ENCODE measurements at places on chromosomes 5 and 9.

DNA sequence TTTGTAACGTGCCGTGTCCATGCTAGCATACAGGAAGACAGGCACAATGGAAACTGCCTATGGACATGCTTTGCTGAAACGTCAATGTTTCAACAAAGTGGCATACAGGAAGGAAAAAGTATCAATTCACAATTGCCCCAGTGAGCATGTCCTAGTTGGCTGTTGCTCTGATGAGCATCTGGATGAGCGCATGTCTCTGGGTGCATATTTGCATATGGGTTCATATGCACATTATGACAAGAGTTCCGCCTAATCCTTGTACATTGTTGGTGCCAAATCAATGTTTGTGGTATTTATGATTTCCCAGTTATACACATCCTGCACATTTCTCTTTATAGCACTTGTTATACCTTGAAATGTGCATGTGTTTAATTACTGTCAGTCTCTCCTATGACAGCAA is 58.5 kb downstream of the BRINP1 start:
- DNase-seq: no peak

DNA sequence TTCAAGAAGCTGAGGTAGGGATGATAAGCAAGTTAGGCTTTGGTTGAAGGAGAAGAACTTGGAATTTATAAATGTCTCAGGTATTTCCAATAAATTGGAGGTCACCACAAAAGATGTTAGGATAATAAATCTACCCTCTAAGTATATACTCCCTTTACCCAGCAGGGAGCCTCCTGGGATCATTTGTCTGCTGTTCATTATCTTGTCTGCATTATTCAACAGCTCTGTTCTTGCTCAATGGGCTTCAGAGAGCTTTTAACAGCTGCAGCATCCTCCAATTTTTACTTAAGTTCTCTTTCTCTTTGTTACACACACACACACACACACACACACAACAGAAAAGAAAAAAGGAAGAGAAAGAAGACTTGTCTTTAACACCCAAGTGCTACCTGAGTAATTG is 51.7 kb upstream of the VPS13A start:
- DNase-seq: no peak

DNA sequence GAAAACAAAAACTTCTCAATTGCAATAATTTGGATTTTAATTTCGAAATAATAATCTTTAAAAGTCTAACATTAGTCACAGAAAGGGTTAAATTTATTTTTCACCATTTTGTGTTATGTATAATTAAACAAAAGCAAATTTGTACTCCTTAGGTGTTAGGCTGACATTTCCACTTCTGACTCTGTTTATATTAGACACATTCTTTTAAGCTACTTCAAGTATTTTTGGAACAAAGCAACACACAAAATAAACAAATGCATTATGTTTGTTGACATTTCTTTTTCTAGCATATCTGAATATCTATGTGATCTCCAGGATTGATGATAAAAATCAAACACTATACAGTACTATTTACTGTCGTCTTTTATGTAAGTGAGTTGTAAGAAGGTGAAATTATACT is 44.3 kb upstream of the NIPBL start:
- no peak for DNase-seq

- DNase-seq: peak; percentile 3
Observed at GRCh38 chr9:112921549-112921948, 30.9 kb upstream of the SLC46A2 start.

- DNase-seq: no peak
Observed at GRCh38 chr5:132059043-132059695, 1.3 kb upstream of the IL3 start.

- DNase-seq: no peak
Observed at GRCh38 chr5:78060421-78060820, 234.1 kb downstream of the AP3B1 start.

DNA sequence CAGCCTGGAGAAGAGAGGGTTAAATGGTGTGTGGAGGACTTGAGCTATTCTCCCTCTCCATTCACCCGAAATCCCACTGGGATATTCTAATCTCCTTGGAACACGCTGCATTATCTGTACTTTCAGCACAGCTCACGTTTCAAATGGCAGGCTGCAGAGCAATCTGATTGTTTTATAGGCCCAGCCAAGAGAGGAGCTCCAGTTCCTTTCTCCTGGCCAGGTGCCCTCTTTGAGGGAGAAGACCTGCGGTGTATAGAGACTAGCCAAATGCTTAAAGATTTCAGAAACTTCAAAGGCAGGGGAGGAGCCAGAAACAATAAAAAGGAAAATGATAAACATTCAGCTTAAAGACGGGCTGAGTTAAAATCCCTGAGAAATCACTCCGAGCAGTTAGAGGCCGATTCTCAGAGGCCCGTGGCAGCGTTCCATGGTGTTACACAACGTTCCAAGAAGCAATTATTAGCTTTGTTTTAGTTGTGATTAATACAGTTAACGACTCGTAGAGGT is 564.0 kb upstream of the KLF4 start:
- no peak for DNase-seq

DNA sequence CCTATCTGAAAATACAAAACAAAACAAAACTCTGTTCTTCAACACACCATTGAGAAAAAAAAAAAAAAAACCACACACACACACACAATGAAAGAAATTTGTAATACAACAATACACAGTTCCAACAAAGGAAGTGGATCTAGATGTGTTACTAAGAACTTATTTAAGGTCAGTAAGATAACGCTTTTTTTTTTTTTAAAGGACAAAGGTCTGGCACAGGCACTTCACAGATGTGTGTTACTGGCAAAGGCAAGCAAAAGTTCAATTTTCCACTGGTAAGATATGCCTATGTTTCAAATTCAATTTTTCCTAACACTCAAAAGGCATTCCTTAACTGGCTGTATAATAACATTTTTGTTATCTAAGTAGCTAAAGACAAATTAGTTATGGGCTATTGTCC is 3.6 kb downstream of the RFK start:
- no peak for DNase-seq

DNA sequence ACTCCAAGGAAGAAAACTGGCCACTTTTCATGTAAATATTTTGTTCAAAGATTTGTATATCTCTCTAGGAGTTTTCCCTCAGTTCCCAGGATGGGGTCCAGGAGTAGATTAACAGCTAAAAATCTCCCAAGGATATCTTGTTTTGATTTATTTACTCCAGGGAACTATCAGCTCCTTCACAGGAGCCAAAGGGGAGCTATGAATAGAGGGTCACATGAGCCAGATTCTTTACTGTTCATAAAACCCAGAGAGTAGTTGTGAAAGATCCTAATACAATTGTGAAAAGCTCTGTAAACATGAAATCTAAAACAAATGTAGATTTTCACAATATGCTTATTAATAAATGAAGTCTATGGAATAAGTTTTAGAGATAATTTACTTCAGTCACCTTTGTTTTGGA is 16.9 kb downstream of the DIMT1 start:
- no peak for DNase-seq

DNA sequence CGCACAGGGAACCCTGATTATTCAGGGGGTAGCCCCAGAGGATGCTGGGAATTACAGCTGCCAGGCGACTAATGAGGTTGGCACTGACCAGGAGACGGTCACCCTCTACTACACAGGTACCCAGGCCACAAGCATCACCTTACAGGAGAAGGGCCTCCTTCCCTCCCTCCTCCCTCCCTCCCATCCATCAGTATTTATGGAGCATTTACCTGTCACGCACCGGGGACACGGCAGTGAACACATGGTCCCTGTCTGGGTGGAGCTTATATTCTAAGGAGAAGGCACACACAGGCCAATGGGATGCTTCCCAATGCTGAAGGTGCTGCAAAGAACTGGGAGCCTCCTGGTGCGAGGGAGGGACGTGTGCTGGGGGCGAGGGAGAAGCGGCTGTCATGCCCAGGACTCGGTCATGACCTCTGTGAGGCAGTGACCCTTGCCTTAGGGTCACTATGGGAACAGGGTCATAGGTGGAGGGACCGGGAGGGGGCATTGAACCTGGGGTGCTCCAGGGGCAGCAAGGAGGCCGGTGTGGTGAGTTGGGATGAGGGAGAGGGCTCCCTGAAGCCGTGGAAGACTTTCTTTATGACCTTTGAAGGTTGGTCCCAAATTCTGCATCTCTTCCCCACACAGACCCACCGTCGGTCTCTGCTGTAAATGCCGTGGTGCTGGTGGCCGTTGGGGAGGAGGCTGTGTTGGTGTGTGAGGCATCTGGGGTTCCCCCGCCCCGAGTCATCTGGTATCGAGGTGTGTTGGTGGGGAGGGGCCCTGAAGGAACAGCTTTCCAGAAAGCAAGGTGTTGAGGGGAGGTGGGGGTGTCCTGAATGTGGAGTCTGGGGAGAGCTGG is 41.5 kb downstream of the HMCN2 start:
- no peak for DNase-seq

GRCh38 chr9:18658804-18659705 is 185.1 kb downstream of the ADAMTSL1 start:
- DNase-seq: no peak

DNA sequence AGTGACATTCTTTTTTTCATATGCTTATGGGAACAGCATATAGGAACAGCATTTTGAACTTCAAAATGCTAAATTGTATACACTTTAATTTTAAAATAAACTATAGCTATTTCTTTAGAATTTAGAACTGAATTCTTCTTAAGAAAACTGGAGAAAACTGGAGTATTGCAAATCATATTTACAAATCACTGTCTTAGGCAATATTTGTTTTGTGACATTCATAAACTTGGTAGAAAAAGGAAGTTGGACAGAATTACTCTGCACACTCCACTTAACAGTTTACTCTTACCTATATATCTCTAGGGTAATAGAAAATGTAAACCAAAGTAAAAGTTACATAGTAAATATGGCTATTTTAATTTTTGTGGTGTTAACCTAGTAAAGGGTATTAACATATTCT is 3.1 kb downstream of the DMRTA1 start:
- no peak for DNase-seq

DNA sequence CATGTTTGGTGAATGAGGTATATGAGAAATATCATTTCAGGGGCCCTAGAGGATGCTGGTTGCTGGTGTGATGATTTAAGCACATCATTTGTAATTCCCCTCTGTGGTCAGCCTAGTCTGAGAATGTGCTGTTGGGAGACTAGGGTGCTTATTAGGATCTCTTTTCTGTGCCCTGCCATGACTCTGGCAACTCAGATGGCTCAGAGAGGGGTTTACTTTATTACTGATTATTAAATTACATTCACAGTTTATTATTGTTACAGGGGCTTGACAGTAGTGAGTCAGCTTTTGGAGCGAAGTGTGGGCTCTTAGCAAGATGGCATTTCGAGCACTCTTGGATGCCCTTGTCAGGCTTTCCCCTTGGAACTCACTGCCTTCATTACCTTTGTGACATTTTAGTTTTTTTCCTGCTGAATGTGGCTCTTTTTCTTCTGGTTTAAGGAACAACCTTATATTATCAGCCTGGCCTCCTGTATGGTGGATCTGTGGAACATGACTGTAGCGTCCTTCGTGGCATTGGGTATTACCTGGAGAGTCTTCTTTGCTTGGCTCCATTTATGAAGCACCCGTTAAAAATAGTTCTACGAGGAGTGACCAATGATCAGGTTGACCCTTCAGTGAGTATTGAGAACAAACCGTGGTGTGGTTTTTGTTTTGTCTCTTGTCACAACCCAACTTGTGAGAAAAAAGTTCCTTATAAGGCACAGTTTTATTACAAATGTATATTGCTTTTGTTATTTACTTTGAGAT is 33.8 kb downstream of the RCL1 start:
- no peak for DNase-seq

- no peak for DNase-seq
Observed at GRCh38 chr9:132896264-132896663, 17.6 kb downstream of the SPACA9 start.

DNA sequence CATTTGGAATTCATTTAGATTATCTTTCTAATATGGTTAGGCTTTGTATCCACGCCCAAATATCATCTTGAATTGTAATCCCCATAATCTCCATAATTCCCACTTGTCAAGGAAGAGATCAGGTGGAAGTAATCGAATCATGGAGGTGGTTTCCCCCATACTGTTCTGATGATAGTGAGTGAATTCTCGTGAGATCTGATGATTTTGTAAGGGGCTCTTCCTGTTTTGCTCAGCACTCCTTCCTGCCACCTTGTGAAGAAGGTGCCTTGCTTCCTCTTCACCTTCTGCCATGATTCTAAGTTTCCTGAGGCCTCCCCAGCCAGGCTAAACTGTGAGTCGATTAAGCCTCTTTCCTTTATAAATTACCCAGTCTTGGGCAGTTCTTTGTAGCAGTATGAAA is 527.5 kb upstream of the ARRDC3 start:
- DNase-seq: no peak

DNA sequence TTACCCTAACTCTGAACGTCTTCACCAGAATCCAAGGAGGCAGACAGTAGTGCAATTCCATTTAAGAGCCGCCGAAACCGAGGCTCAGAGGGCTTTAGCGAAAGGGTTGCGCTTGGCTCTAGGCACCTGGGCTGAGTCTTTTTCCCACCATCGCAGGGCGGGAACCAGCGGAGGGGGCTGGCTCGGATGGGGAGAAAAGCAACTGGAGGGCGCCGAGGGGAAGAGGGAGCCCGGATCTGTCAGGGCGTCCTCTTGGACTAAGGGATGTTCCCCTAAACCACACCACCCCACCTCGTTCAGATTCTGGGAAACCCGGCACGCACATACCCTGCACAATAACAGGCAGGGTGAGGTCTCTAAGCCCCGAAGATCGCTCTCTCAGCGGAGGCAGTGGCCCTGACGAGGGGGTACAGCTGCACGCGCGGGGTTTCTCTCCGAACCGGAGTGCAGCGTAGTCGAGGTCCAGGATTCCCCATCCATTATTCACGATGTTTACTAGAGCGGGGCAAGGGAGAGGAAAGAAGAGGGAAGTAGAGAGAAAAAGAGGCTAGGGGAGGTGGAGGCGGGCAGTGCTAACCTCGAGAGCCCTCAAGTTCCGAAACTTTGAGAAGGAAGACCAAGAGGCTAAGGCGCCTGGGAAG is 1.3 kb upstream of the POU4F3 start:
- no peak for DNase-seq

- peak; percentile 25 for DNase-seq
Observed at GRCh38 chr5:119578937-119579336, 50.4 kb upstream of the FAM170A start.

DNA sequence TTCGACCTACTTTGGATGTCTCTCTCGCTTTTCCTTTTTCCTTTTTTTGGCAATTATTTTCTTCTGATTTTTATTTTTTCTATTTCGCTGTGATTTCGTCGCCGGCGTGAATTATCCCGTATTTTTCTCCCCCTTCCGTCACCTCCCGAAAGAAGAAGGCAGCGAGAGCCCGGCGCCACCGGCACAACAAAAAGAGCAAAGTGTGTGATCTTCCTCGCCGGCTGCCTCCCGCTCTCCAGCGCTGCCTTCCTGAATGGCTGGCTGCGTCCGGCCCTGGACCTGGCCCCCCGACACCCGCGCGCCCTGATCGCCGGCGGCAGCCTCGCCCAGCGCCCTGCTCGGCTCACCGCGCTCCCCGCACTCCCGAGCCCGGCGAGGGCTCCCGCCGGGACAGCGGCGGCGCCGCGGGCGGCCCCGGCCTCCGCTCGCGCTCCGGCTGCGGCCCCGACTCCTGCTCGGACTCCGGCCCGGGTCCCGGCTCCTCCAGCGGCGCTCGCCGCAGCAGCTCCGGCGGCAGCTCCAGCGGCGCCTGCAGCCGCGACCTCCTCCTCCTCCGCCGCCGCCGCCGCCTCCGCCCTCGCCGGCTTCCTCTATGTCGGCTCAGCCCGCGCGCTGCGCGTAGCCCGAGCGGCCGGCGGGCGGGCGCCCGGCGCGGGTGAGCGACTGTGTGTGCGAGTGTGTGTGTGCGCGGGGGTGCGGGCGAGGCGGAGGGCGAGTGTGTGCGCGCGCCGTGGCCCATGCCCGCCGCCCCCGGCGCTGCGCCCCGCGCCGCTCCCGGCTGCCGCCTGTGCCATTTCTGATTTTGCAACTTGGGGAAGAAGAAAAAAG is 960 bp downstream of the NR2F1 start:
- DNase-seq: no peak

Measured in HFF-Myc (cell line).